ENCODE measurements at places on chromosomes 11 and 22.

DNA sequence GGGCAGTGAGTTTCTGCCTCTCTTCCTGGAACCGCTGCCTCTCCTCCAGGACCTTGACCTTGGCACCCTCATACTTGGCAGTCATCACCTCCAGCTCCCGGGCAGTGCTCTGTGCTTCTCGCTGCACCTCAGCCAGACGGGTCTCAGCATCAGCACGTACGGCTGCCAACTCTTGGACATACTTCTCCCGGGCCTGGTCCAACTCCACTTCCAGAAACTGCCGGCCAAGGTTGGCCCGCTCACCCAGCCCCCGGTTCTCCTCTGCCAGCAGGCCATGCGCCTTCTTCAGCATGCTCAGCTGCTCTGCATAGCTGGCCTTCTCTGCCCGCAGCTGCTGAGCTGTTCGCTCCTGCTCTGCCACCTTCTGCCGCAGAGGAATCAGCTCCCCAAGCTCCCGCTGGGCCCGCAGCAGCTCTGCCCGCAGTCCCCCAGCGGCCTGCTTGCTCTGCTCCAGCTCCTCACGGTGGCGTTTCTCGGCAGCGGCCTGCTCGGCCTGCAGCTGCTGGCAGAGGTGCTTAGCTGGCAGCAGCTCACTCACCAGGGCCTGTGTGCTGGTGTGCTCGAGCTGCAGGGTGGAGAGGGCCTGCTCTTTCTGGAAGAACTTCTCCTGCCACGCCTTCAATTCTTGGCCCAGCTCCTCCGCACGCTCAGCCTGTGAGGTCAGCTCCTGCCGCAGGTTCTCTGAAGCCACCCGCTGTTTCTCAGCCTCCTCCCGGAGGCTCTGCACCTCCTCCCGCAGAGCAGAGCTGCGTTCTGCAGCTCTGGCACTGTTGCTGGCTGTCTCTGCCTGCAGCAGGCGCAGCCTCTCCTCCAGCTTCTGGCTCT is 14.4 kb downstream of the IL18BP start:
- DNase-seq: peak; percentile 82

DNA sequence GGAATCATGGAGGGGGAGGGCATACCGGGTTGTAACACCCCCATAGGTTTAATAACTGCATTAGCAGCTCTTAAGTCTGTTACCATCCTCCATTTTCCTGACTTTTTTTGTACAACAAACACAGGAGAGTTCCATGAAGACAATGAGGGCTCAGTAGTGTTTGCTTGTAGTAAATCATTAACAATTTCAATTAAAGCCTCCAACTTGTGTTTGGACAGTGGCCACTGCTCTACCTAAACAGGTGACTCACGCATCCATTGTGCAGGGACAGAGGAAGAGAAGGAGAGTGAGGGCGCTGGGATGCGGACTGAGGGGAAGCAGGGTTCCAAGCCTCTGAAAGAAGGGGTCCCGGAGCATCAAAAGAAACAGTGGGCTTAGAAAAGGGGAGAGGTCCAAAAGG is 21.3 kb upstream of the MTNR1B start:
- DNase-seq: no peak

GRCh38 chr11:46942172-46942571 is 5.6 kb downstream of the CSTPP1 start:
- DNase-seq: no peak

DNA sequence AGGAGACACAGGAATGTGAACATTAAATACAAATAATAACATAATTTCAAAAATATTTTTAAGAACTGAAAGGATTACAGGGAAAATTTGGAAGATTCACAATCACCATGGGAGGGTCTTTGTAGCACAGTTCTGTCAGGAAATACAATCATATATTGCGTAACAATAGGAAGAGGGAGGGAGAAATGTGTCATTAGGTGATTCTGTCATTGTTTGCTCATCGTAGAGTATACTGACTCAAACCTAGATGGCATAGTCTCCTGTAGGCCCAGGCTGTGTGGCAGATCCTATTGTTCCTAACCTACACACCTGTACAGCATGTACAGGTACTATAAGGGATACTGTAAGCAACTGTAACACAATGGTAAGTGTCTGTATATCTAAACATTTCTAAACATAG is 330.4 kb downstream of the BRD1 start:
- DNase-seq: no peak

GRCh38 chr22:45263463-45264269 is 21.1 kb upstream of the UPK3A start:
- DNase-seq: peak; percentile 66

- peak; percentile 7 for DNase-seq
Measured at GRCh38 chr11:69467646-69468045, 13.8 kb upstream of the LINC01488 start.

DNA sequence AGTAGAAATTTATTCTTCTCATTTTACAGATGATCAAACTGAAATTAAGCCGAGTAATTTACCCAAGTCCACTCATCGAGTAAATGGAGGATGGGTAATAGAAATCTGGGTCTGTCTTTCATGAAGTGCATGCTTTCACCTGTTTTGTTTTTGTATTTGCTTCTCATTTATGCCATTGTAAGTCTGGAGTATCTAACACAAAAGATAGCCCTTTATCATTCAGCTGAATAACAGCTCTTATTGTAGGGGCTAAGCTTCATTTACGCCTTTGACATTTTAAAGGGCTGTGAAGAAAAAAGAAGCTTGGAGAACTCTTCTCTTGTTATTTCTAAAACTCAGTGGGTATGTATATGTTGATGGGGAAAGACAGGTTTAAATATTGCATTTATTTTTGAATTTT is 1196.2 kb upstream of the TENM4 start:
- DNase-seq: no peak

DNA sequence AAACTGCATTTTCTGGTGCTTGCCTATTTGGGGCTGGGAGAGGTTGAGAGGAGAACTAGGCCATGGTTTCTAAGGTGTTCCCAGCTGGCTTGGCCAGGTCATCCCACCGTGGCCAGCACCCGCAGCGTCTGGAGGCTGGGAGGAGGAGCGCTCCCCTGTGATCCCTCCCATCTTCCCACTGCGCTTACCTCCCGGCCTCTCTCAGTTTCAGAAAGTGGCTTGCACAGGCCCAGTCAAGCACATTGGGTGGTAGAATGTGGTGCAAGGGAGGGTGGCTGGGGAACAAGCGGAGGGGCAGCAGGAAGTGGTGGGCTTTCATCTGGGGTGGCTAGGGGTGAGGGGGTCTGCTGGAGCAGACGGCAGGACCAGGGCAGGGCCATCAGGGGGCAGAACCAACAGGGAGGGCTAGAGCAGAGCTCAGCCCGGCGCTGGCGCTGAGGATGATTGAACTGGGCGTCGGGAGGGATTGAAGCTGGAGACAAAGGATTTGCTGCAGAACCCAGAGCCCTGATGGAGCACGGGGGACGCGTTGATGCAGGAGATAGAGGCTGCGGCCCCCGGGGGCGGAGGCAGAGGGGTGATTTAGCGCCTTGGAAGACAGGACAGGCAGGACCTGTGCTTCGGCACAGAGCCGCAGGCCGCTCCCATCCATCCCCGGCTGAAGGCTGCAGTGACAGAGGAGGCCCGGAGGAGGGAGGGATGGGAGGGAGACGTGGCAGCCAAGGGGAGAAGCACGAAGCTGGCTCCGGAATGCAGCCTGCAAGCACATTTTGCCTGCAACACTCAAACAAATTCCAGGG is 76.0 kb downstream of the TRIM29 start:
- peak; percentile 72 for DNase-seq

DNA sequence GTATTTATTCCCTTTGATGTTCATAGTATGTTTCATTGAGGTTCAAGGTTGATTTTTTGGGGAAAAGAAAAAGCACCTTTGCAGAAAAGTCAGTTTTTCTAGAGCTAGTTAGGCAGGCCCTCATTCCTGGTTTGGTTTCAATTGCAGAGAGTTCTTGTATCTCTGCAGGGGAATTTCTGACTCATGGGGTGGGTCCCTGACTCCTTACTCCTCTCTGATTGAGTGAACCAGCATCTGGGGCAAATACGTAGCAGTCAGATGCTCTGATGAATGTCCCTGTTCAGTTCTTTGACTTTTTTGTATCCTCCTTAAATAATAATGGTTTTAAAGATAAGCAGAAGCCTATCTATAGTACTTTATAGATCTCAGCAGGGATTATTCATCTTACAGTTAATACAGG is 7.7 kb upstream of the NCR3LG1 start:
- no peak for DNase-seq

DNA sequence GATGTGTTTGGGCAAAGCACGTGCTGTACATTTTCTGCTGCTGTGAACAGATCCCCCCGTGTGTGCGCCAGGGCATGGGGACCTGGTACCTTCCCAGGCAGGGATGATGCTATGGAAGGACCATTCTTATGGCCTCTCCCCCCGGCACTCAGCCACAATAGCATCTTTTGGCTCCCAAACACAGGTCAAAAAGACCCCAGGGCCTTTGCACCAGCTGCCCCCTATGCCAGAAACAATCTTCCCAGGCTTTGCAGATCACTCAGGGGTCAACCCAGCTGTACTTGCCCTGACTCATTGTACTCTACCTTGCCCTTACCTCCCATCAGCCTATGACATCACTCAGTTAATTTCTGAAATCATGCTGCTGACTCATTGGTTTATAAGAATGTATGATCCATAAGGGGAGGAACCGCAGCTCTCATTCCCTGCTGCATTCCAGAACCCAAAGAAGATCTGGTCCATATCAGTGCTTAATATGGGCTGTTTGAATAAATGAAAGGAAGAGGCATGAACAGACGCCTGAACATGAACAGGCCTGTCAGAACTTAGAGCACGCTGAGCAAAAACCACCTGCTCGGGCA is 100.7 kb downstream of the CELSR1 start:
- no peak for DNase-seq

DNA sequence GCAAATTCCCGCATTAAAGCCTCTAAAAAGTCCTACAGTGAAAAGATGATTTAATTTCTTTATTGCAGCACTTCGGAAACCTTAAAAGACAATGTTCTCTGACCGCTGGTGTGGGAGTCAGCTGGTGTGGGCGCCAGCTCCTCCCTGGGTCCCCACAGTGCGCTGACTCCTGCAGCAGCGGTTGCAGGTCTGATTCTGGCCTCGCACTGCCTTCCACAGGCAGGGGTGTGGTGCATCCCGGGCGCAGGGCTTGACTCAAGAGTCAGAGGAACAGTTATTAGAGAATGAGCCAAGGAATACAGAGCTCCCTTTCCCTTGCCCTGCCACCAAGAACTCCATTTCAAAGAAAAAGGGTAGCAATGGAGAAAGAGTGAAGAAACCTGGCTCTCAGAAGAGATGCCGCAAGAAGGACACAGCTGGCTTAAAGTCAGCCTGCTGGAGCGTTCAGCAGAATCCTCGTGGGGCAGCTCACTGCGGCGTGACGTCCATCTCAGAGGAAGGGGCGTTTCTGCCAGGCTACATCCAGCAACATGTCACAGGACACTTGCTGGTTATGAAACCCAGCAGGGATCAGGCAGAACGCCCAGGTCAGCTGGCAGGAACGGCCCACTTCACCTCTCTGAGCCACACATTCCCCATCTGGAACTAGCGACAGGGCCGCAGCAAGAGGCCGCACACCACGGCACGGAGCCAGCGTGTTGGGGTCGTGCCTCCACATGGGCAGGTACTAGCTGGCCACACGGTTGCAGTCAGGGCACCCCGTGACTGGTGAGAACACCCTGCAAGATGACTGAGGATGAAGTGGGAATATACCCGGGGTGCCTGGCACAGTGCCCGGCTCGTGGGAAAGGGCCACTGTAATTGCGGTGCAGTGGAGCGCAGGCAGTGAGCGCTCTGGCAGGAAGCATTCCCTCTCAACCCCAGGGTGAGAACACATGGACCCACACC is 18.1 kb upstream of the EFCAB6 start:
- peak; percentile 58 for DNase-seq

GRCh38 chr11:90774727-90775566 is 552.1 kb upstream of the CHORDC1 start:
- DNase-seq: no peak

- no peak for DNase-seq
Measured at GRCh38 chr11:125842321-125842948, 9.3 kb downstream of the PATE4 start.

- DNase-seq: no peak
Measured at GRCh38 chr11:121534131-121535093, 81.6 kb upstream of the SORL1-AS1 start.

DNA sequence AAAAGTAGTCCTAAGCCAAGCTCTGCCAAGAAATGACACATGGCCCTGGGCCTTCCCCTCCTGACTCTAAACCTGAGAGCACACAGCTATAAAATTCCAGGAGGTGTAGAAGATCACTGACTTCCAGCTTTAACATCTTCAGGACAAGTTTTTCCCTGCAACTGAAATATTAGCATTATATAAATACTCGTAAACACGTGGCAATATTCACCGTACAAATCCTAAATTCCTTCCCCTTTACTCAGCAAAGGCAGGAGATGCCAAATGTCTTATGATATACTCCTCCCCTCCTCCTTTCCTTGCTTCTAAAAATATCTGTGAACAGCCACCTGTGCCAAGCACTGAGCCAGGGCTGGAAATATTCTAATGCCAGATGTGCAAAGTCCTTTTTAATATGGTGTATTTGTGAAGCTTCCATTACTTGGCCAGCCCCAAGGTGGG is 194.0 kb downstream of the LARGE1 start:
- DNase-seq: peak; percentile 53

DNA sequence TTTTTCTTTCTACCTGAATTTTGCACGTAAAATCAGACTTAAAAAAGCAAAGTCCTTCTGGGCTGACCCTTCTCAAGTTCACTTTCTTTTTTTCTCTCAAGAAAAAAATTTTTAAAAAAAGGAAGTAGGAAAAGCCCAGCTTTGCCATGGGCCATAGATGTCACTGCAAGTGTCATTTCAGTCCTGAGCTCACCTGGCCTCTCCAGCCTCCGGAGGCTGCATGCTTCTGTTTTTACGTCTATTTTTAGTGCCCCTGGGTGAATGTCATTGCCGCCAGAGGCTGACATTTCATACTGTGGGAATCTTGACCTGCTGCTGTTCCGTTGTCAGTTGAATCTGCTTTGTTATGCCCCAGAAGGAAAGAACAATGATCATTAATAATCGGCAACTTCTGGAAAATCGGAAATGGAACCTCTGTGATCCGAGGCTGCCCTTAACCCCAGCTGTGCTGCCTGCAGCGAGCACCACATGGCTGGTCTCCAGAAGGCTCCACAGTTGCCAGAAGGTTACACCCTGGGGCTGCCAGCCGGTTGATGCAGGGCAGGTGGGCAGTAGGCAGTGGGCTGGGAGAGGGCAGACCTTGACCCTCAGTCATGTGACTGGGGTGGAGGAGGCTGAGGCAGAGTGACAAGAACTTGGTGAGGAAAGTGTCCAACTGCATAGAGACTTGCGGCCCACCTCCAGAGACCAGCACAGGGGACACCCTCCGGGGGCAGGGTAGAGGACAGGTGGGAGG is 16.7 kb upstream of the MYEOV start:
- no peak for DNase-seq

DNA sequence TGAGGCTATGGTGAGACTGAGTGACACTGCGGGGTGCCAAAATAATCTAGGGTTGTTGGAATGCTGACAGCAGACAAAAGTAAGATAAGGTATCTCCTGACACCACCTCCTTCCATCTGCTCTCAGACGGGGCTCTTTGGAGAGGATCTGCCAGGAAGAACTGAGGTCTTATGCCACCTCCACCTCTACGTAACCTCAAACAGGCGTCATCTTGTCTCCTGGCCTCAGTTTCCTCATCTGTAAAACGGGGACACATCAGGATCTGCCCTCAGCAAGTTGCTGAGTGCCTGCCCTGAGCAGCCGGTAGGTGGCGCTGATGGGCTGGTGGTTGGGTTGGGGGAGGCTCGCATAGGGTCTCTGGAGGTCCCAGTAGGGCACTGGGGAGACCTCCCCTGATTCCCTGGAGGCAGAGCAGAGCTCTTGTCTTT is 1.7 kb upstream of the MYEOV start:
- no peak for DNase-seq

All from left hindlimb (tissue), 1 donor.